ENCODE measurements at places on chromosomes 1 and 21.
A peak's percentile ranks its signal among the peaks of the same experiment; 100 is the strongest.

DNA sequence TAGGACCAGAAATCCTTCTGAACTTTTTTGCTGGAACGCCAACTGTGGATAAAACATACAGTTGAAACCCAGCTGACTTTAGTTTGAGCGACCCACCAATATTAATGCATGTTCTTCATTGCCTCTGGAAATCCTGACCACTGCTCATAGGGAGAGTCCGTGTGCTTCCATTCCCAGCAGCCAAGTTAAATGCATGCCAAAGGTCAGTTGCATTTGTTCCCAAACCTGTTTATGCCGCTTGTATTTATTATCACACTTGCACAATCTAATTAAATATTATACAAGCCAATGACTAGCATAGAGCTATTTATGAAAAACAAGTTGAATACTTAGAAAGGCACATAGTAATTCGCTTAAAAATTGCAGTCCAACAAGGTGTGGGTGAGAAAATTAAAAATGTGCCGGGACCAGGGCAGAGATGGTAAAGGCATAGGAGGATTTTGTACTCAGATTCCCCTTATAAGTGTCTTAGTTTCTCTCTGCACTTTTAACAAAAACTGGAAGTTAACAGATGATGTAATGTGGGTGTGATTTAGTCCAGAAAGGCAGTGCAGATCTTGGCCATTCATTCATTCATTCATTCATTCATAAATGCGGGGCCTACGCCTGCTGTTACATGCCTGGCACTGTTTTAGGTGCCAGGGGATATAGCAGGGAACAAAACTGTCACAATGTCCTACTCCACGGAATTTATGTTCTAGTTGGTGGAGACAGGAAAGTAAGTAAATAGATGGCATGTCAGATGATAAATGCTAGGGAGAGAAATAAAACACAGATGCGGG lies 99.7 kb downstream of the PRDM2 start:
- DNase-seq: no peak

DNA sequence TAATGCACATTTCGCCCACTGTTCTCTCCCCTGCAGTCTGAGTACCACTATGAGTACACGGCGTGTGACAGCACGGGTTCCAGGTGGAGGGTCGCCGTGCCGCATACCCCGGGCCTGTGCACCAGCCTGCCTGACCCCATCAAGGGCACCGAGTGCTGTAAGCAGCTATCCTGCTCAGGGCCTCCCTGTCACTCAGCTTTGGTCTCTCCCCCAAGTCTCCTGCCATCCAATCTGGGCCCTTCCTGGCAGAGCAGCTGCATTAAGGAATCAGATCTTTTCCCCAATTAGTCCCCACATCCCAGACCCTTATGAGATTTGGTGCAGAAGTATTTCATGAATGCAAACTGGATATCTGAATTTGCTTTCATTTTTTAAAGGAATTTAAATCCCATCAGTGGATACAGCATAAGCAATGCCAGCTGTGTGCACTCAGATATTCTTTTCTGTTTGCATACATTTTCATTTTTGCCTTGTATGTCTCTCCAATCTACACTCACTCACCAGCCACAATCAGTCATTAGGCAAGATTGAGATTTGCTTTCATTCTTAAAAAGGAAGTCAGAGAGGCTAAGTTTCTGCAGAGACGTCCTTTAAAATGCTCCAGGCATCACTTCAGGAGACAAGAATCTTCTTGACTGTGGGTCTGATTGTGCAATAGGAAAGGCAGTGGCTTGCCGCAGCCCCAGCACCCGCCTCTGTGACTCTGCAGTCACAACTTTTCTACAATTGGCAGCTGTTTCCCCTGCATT lies 48.1 kb downstream of the ELAPOR1 start:
- peak; percentile 37 for DNase-seq

DNA sequence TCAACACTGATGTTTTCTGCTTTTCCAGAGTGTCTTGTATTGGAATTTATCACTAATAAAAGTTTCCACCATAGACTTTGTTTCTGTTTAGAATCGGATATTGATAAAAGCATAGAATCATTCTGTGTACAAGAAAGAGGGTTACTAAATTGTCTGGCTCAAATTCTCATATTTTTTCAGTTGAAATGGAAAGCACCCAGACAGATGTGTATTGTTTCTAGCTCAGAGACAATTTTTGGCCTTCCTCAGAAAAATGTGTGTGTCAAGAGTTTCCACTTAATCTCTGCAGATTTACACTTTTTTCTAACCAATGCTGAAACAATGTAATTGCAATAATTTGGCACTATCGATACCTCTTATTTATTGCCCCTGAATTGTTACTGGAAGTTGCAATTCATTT lies 20.2 kb downstream of the LHX9 start:
- DNase-seq: no peak

DNA sequence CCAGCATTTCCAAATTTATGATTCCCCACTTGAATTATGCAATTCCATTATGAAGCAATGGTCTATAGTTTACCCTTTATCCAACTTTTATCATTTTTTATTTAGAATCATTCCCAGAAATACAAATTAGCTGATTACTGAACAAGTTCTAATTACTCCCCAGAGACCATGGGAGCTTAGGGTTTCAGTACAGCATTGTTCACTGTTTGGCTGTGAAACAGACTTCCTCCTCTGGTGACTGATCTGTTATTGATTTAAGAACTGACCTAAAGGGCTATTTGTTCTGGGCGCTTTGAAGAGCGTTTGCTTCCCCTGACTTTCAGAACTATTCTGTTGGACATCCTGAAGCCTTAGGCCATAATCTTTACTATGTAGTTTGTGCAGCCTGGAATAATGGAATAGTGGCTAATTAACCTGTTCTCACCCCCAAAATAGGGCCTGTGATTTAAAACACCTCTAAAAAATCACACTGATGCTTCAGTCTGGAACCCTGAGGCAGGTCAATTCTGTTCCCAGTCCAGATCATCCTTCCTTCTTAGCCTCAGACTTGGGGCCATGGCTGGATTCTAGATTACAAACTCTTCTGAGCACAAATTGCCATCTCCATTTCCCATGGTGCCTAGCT lies 58.7 kb downstream of the ALG14 start:
- no peak for DNase-seq

DNA sequence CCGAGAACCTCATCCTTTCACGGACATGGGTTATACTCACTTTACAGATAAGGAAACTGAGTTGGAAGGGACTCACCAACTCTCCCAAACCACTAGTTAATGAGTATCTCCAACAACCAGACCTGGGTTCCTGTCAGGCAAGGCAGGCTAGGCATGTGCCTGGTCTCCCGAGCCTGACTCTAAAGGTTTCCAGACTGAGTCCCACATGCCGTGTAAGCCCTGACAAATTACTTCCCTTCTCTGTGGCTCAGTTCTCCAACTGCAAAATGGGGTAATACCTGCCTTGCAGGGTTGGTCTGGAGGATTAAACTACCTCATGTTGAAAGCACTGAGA lies 34.3 kb downstream of the SSBP3 start:
- no peak for DNase-seq

GRCh38 chr1:168861421-168862004 lies 132.5 kb upstream of the DPT start:
- no peak for DNase-seq

GRCh38 chr1:180274221-180274620 lies 44.2 kb downstream of the LHX4 start:
- no peak for DNase-seq

- no peak for DNase-seq
These were observed 66.4 kb upstream of the SOD1 start for GRCh38 chr21:31592963-31593560.

- peak; percentile 46 for DNase-seq
These were observed 15.3 kb upstream of the SKI start for GRCh38 chr1:2212532-2213491.

DNA sequence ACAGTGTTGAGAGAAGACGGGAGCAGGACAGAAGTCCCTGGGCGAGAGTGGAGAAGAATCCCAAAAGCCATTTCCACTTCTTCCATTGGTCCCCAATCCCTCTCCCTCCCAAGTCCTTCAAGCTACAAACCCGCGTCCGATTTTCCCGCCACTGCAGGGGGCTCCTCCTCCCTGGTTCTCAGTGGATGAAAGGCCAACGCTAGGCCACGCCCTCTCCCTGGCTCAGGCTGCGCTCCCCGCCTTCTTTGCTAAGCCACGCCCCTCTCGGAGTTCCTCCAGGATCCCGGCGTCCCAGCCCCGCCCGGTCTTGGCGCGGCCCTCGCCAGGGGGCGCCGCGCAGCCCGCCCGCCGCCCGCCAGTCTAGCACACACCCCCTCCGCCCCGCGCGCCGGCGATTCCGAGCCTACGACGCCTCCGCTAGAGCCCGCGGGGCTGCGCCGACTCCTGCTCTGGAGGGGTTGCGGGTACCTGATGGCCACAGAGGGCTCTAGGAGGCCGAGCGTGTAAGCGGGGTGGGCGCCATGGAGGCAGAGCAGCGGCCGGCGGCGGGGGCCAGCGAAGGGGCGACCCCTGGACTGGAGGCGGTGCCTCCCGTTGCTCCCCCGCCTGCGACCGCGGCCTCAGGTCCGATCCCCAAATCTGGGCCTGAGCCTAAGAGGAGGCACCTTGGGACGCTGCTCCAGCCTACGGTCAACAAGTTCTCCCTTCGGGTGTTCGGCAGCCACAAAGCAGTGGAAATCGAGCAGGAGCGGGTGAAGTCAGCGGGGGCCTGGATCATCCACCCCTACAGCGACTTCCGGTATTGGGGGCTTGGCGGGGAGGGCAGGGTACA lies at the start of gene HCN3:
HCN3 (plus strand) TSS at position 394 of the 832 bp plus-strand sequence; CDS start at position 522, 128 bp downstream.
- peak; percentile 95 for DNase-seq

- DNase-seq: peak; percentile 81
These were observed 717 bp upstream of the BATF3 start for GRCh38 chr1:212700223-212700891.
